ENCODE measurements at places on chromosomes 13 and 19.
A peak's percentile ranks its signal among the peaks of the same experiment; 100 is the strongest.

DNA sequence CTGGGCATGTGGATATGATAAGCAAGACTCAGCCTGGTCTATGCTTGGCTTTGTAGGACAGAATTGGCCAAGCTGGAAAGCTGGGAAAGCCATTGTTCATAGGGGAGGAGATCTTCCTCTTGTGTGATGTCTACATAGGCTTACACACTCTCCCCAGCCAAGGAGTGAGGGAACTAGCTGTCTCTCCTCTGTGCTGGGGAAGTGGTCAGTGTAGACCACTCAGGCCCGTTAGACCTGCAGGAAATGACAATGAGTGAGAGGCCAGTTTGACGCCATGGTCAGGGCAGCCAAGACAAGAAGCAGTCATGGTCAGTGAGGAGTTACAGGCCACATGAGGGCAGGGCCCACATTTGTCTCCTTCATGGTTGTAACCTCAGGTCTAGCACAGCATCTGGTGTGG, 159.1 kb upstream of the KL start:
- no peak for DNase-seq

GRCh38 chr19:7618348-7618747, 11.0 kb downstream of the XAB2 start:
- no peak for DNase-seq

GRCh38 chr13:22235285-22235949, 564.5 kb downstream of the FGF9 start:
- DNase-seq = no peak

DNA sequence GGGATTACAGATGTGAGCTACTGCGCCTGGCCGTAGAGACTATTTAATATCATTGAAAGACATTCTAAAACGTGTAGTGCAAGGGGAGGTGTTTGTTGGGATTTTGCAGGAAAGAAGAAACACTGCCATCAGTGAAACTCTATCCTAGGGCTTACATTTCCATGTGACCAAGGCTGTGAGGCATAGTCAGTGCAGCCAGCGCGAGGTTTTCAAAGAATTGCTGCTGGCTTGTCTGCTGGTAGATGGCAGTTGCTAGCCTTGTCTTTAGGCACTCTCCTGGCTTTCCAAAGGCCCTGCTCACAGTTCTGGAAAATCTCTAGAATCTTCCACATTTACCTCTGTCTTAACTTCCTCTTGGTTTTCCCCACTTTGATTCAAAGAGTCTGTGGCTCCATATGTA, 77.5 kb downstream of the GPC6 start:
- no peak for DNase-seq

DNA sequence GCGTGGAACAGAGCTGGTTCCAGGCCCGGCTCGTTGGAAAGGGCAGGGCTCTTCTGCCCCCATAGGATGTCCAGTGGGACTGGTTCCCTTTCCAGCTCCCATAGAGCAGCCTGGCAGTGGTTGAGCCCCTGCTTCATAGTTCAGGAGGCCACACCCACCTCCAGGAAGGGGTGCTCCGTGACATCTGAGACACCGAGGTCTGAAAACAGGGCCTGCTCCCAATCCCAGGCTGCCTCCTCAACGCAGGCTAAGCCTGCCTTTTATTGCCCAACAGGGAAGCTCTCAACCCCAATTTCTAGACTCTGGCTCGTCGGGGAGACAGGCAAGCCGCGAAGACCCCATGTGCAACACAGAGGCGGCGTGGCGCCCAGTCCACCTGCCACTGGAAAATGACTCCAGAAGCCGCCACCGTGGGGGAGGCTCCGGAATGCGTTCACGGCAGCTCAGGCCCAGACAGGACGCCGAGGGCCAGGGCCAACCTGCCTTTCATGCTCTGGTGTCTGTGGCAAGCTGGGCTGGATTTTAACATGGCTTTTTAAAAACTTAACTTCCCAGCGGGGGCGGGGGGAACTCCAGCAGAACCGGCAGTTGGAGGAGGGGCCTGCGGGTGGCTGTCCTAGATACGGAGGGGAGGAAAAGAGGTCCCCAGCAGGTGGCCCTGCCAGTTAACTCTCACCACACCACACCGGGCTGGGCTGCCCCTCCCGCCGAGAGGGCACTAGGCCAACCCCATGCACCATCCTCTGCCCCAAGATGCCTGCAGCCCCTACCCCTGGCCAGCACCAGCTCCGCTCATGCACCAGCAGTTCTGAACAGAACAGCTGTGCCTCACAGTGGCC, 17.9 kb upstream of the TINCR start:
- no peak for DNase-seq

DNA sequence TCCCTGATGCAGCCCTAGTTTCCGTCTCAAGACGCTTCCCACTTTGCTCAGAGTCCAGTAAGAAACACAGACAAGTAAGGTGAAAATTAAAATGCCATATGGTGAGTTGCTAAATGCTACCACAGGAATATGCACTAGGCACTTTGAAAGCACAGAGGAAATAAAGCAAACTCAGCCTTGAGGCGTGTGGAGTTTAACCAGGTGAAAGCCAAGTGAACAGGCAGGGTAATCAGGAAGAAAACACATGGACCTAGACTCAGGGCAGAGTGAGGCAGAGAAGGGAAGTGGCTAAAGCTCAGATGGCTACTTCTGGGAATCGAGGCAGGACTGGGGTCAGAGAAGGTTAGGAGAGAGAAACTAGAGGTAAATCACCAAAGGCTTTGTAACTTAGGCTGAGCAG, 5.4 kb upstream of the UBL3 start:
- DNase-seq = no peak

DNA sequence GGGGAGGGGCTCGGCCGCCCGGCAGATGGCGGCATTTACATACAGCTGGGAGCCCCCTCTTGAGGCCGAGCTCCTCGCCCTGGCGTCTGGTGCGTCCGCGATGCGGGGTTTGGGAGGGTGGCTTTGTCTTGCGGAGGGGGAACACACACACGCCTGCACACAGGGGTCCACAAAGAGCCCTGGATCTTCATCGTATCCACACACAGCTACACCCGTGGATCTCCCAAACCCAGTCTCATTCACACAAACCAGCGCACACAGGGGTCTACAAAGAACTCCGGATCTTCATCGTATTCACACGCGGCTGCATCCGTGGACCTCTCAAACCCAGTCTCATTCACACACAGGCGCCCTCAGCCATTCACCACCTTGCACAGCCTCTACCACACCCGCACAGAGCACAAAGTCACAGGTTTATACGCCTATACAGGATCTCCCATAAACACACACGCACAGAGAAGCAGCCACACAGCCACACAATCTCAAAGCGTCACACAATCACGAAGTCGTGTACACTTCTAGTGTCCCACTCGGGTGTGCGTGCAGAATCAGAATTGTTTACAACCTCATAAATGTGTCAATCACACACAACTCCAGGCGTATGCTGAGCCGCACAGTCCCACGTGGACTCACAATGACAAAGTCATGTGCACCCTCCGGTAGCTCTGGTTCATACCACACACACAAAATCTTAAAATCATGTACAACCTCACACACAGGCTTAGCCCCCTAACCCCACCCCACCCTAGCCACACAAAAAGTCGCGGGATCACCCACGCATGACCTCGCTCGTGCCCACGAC, 550 bp upstream of the DLL3 start:
- no peak for DNase-seq

GRCh38 chr13:112942689-112943308, 26.2 kb upstream of the MCF2L start:
- DNase-seq = peak; percentile 69

- no peak for DNase-seq
Observed at GRCh38 chr19:55156202-55157063, 1.1 kb downstream of the TNNI3 start.

GRCh38 chr13:50167224-50167947, 152.1 kb downstream of the KCNRG start:
- DNase-seq = no peak

GRCh38 chr19:42571116-42571515, 23.6 kb downstream of the CEACAM8 start:
- no peak for DNase-seq

Data from fibroblast of skin of left biceps (primary cell).